Fibroblast of the aortic adventitia (primary cell): ENCODE measurements at places on chromosomes 12 and 14.

DNA sequence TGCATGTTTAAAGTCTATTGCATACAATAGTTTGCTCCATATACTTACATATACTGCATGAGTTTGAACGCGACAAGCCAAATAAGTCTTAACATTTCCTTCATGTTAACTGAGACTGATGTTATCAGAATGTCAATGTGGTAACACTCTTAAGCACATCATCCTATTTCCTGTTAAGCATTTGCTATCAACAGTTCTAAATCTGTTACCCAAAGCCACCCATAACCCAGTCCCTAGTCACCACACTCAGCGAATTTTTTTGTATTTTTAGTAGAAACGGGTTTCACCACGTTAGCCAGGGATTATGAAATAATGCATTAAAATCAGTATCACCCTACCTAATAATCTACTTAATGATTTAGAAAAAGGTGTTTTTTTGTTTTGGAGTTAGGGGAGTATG is 39.4 kb downstream of the HNRNPC start:
- DNase-seq: no peak

- no peak for DNase-seq
These were observed 406.5 kb upstream of the RGS6 start for GRCh38 chr14:71525663-71526221.

DNA sequence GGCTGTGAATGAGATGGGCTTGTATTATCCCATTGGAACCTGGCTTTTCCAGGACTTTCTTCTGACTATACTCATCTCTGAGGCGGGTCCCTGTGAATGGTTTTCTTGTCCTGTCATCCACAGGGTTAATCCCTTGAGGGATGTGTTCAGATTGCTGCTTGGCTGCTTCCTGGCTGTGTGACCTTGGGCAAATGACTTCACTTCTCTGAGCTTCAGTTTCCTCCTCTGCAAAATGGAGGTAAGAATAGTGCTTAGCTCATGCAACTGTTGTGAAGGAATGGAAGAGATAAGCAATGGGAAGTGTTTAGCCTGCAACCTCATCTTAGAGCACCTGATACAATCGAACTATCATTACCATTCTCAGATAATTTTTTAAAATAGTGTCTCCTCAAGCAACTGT is 32.1 kb upstream of the PPP1CC start:
- DNase-seq: no peak

DNA sequence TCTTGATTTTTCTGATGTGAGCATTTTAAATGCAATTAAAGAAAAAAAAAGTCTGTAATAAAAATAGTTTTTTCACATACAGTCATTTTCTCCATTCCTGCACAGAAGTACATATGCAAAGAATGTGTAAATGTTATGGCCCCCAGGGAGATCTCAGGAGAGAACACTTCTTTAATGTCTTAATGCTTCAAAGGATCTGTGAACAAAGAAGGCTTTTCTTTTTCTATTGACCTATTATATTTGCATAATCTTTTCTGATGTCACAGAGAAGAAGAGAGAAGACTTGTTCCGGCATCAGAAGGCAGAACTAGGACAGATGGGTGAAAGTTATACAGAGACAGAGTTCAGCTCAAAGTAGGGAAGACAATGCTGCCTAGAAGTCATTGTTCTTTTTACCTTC is 413.5 kb upstream of the STXBP6 start:
- DNase-seq: no peak

DNA sequence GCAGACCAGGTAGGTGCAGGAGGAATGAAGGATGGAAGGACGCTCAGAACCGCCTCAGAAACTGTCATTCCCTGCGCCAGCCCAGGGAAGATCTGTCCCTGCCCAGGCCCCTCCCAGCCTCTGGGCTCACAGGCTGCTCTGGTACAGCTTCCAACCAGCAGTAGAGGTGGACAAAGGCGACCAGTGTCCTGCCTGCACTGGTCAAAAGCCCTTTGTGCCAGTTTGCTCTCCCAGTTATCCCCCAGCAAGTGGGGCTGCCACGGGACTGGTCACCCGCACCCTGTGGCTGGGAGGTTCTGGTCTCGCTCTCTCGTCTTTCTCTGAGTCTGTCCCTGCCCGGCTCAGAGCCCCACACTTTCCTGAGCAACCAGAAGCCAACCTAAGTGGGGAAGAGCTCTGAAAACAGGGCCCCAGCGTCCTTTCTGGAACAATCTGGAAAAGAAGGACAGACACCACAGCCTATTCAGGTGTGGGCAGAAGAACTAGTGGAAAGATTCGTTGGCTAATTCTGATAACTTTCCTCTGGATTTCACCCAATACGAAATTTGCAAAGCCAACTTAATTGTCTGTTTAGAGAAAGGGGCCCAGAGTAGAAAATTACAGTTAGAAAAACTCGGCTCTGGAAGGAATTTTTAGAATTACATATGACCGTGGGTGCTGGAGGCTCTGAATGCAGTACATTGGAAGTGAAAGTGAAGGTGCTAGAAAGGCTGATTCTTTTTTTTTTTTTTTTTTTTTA is 21.7 kb downstream of the SNRNP35 start:
- DNase-seq: no peak

- no peak for DNase-seq
These were observed 1248.3 kb downstream of the SLC16A7 start for GRCh38 chr12:60844101-60844500.

- peak; percentile 81 for DNase-seq
These were observed 262.4 kb upstream of the HMGA2 start for GRCh38 chr12:65561798-65562382.
